ENCODE measurements at places on chromosomes 6 and 20. TPM values are rescaled to one million over a fixed set of nuclear protein-coding genes. Genes with fewer than 3 reads are reported as not detected.

DNA sequence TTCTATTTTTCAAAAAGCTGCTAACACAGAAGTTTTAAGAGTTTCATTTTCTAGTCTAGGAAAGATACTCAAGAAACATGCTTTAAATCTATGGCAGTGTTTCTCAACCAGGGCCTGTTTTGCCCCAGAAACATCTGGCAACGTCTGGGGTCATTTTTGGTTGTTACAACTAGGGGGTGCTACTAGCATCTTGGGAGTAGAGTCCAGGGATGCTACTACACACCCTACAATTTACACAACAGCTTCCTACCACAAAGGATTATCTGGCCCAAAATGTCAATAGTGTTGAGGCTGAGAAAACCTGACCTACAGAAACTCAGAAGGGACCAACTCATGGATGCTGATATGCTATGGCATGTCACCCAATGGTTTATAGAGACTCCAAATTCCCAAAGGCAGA lies 24.4 kb downstream of the SERAC1 start:
- no peak for DNase-seq

GRCh38 chr6:107622269-107622668 lies 132.4 kb downstream of the SOBP start:
- DNase-seq, result no peak

- no peak for DNase-seq
These were observed 218.1 kb upstream of the GJE1 start for GRCh38 chr6:141914646-141915045.

GRCh38 chr6:65448866-65449265 lies 258.2 kb downstream of the EYS start:
- no peak for DNase-seq

TOX2 gene
- total RNA-seq, result 3.0 TPM

PAX1 gene
- not detected for total RNA-seq
